ENCODE measurements at places on chromosomes 6 and 20.

GRCh38 chr6:24927277-24927955 lies 8.3 kb downstream of the RIPOR2 start:
- no peak for DNase-seq

DNA sequence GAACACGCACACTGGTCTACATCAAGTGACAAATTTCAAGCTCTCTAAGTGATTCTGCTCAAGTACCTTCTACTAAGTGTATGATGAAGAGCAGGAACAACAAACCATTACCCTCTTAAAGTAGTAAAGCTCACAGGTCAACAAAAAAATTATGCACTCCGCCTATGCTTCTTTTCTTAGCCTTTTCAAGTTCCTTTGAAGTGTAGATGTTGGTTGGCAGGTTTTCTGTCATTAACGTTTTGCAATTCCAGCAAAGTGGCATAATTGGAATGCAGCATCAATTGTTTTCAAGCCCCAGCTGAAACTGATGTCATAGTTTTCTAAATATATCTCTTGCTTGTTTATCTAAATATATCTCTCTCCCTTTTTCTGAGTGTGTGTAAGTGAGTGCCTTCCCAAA lies 396.9 kb upstream of the EYS start:
- DNase-seq: no peak

DNA sequence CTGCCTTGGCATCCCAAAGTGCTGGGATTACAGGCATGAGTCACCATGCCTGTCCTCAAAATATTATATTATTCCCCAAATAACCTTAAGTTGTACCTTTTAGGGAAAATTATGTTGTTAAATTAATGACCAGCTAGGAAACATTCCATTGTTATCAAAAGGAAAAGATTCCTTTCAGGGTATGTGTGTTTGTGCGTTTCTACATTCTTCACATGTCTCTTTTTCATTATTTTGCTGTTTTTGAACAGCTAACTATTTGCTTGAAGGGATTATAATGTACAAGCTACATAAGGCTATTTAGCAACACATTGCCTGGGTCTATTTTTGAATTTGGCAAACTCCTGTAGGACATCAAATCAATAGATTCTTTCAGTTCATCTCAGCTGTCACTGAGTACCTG lies 57.1 kb downstream of the GJA1 start:
- DNase-seq: no peak

- DNase-seq: no peak
Measured at GRCh38 chr20:41573955-41574354, 44.2 kb downstream of the CHD6 start.

DNA sequence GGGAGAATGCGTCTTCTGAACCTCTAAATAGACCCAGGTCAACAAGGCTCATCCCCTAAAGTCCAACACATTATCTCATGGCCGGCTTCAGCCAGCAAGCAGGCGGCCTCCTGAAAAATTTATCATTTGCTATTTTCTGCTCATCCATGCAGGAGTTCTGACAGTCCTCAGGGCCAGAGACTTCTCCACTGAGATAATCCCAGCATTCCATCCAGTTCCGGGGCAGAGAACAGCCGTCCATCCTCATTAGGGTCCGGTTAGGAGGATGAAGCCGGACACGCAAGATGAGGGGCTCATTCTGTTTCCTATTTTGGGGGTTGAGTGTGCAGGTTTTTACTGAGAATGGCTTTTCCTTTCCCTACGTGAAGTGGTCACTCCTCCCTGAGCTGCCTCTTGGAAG lies 258.1 kb downstream of the PREX1 start:
- DNase-seq: no peak

- no peak for DNase-seq
Measured at GRCh38 chr6:89975366-89975765, 81.1 kb downstream of the GJA10 start.

DNA sequence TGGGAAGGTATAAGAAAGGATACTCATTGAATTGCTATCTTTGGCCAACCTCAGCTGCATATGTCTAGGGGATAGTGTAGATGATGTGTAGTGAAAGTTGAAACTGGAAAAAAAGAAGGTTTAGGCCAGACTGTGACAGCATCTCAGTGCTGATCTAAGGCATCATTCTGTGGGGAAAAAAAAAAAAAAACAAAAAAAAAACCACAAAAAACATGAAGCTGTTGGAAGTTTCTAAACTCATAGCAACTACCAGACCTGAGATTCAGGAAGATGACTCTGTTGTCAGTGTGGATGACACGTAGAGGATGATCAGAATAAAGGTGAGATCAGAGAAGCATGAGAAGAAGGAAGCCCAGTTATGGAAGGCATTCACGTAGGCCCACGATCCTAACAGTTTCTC lies 100.8 kb upstream of the CNKSR3 start:
- no peak for DNase-seq

- DNase-seq: no peak
Measured at GRCh38 chr6:28117386-28118050, 6.9 kb upstream of the ZSCAN16 start.

DNA sequence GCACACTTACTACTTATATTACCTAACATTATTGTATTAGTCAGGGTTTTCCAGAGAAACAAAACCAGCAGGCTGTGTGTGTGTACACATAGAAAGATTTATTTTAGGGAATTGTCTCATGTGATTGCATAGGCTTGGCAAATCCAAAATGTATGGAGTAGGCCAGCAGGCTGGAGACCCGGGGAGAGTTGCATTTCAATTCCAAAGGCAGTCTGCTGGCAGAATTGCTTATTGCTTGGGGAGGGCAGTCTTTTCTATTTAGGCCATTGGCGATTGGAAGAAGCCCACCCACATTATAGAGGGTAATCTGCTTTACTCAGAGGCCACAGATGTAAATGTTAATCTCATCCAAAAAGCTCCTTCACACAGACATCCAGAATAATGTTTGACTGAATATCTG lies 157.0 kb downstream of the ADGRG6 start:
- DNase-seq: no peak

DNA sequence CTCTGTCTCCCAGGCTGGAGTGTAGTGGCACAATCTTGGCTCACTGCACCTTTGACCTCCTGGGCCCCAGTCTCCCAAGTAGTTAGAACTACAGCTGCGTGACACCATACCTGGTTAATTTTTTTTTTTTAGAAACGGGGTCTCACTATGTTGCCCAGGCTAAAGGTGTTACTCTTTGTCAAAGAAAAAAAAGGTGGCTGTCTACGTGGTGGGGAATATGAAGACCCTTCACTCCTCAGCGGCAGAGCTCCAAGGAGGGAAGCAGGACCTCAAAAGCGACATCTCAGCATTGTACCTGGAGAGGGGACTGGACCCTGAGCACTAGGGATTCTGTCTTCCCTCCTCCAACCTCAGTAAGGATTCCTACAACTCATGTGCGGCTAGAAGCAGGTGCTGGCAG lies 16.4 kb upstream of the TBC1D22B start:
- DNase-seq: no peak

DNA sequence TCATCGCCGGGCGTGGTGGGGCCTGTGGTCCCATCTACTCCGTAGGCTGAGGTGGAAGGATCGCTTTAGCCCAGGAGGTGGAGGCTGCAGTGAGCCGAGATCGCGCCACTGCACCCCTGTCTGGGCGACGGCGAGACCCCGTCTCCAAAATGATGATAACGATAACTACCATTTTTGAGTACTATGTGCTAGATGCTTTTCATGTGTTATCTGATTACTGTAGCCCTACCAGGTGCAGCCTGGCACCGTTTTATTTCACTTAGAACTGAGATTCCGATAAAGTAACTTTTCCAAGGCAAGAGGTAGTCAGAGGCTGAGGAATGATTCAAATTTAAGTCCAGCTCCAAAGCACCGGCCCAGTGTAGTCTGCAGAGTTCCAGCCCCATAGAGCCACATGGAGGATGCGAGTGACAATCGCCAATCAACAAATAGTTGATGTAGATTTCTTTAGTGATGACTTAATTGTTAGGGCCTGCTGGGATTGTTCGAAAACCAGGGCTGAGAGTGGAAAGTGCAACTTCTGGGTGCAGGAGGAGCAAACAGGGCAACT lies 727 bp downstream of the ERMARD start:
- no peak for DNase-seq

DNA sequence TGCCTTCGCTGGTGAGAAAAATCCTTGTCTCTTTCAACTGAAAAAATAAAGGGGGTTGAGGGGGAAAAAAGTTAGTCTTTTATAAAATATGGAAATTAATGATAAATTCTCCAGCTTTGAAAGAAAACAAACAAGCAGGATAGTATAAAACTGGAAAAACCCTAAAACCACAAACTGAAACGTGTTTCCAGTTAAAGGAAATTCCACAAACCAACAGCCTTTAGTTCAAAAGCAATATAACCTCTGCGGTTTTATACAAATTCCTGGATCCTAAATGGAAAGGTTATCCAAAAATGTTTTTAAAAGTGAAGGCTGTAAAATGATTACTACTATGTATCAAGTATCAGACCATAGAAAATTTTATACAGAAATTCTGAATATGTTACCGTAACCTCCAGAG lies 55.6 kb downstream of the BMP5 start:
- no peak for DNase-seq

DNA sequence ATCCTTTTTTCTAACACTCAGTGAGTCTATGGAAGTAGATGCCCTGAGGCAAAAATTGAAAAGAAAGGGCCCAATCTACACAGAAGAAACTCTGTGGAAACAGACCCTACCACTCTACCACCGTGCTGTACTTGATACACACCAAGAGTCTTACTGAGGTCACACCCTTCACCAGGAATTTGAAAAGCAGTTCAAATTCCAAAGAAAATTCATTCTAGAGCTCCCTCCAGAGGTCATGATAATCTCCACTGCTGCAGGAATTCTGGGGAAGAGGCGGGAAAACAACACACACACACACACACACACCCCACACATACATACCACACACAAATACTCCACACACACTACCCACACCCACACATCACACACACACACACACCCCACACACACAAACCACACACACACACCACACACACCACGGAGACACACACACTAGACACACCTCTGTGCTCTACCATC lies 336.8 kb downstream of the HDGFL1 start:
- no peak for DNase-seq

DNA sequence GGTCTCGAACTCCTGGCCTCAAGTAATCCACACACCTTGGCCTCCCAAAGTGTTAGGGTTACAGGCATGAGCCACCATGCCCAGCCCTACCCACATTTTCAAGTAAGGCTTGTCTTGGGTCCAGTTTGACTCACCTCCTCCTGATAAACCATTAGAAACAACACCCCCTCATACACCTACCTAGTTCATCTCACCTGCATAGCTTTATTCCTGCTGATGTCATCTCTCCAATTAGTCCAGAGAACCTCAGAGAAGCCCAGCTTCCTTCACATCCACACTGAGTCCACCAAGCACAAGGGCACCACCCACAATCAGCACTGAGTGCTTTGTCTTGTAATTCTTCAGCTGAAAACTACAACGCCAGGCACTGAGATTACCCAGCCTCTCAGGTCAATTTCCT lies 35.3 kb downstream of the KIF16B start:
- no peak for DNase-seq

DNA sequence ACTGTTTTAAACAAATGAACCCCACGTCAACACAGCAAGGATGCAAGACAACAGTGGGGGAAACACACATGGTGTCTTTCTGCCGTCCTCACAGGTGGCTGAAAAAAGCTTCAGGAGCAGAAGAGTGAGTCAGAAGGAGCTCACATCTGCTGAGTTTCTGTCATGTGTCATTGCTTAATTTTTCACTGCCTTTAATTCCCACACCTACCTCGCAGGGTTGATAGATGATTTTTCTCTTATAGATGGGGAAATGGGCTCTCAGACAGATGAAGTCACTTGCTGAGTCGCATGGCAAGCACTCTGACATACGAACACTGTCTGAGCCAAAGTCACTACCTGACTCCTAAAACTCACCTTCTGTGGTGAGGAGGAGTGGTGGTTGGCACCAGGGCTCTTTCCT lies 28.3 kb upstream of the CARMIL1 start:
- no peak for DNase-seq

DNA sequence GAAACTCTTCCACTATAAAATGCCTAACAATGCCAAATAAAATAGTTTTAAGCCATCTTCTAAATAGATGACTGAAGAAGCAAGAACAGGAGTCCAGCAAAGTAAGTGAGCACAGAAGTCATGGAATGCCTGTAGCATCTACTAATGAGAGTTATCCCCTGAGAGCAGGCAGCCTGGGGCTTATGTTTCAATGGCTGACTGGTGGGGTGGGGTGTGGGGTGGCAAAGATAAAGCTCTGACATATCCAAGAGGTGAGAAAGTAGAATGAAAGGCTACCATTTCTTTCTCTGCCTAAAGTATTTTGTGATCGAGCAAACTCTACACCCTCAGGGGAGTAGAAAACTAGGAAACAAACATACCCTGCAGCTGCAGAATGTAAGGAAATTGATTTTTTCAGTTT lies 348.8 kb downstream of the TFAP2B start:
- no peak for DNase-seq

DNA sequence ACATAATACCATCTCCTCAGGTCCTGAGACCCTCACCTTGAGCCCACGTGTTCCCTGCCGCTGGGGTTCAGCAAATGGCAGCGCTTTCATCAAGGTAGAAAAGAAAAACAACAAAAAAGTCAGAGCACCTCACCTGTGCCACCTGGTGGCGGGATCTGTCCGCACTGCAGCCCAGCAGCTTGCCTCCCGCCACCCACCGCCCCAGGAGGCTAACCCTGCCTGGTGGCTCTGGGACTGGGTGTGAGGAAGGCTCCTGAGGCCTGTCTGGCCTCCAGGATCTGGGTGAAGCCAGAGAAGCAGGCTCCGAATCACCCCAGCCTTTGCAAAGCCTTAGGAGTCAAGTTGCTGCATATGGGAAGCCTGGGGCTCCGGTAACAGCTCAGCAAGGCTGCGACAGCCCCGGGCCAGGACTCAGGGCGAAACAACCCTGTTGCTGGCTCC lies 270.8 kb downstream of the BMP7 start:
- DNase-seq: no peak

- no peak for DNase-seq
Measured at GRCh38 chr6:24464253-24465038, 24.9 kb downstream of the GPLD1 start.

- no peak for DNase-seq
Measured at GRCh38 chr6:36912586-36912985, 26.8 kb downstream of the C6orf89 start.

Measured in NT2/D1 (cell line).